ENCODE measurements at places on chromosomes 12 and 14.

- DNase-seq = no peak
These were observed 2.1 kb downstream of the DIP2B start for GRCh38 chr12:50506753-50507473.

GRCh38 chr12:14879222-14879933, 6.3 kb downstream of the MGP start:
- DNase-seq = no peak

DNA sequence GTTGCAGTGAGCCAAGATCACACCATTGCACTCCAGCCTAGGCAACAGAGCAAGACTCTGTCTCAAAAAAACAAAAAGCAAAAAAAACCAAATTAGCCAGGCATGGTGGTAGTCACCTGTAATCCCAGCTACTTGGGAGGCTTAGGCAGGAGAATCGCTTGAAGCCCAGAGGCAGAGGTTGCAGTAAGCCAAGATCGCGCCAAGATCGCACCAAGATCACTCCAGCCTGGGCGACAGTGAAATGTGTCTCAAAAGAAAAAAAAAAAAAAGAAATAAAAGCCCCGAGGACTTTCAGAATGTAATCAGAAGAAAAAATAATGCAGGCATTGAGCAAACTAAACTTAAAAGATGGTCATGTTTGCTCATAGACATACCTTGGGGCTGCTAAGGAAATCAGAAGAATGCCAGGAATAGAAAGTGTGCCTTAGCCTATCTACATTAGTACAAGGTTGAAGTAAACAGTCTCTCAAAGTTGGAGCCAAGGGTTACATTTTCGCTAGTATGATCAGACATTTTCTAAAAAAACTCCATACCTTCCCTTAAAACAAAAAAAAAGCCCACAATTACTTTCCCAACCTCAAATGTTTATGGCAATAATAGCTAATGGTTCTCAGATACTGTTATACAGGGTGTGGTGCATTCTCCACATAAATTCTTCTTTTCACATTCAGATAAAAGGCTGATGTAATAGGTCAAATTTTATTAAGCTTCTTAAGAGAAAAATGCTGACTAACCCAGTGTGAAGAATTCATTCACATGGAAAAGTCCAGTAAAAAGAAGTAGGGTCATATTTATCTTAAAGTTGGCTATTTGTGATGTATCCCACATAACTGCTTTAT, 15.8 kb downstream of the DTD2 start:
- no peak for DNase-seq

DNA sequence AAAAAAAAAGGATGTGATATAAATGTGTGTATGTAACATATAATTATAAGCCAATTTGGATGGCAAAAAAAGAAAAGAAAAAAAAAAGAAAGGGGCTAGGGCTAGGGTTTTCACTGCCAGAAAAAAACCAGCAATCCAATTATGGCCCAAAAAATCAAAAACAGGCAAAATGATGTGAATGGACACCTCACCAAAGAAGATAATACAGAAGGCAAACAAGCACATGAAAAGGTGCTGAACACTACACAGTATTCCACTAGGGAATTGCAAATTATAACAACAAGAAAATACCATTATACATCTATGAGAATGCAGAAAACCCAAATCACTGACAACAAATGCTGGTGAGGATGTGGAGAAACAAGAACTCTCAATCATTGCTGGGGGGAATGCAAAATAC, 12.1 kb upstream of the MIPOL1 start:
- DNase-seq = no peak

DNA sequence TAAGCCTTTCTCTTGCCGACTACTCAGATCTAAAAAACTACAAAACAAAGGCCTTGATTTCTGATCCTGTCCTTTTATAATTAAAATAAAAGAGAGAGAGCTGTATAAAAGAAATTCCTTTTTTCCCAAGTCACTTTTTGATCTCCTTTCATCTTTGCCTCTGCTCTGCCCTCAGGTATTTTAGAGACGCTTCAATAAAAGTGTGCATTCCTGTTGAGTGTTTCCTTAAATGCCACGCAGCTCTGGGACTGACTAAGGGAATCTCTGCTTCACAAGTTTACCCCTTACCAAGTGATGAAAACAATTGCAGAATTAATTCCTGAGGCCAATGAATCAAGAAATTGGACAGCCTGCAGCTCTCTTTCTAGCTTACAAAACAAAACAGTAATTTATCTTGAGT, 1109.8 kb downstream of the TMTC2 start:
- DNase-seq = no peak

- no peak for DNase-seq
These were observed 745 bp downstream of the TRHDE start for GRCh38 chr12:72272731-72273498.

DNA sequence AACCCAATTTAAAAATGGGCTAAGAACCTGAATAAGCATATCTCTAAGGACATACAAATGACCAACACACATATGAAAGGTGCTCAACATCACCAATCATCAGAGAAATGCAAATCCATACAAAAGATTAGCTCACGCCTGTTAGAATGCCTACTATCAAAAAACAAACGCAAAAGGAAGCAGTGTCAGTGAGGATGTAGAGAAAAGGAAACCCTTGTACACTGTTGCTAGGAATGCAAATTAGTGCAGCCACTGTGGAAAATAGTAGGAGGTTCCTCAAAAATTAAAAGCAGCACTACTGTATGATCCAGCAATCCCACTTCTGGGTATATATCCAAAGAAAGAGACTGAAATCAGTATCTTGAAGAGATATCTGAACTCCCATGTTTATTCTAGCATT, 133.0 kb downstream of the CPNE8 start:
- DNase-seq = no peak
